ENCODE measurements at places on chromosomes 2 and 18. TPM values are rescaled to one million over a fixed set of nuclear protein-coding genes. Genes with fewer than 3 reads are reported as not detected.

ZSCAN30 gene
- 17.0 TPM for total RNA-seq

ZSWIM2 gene
- not detected for total RNA-seq

NDUFV2 gene
- 199 TPM for total RNA-seq

VAMP5 gene
- total RNA-seq, result 10.0 TPM

MC5R gene
- not detected for total RNA-seq

CROCC2 gene
- not detected for total RNA-seq

CYS1 gene
- 4.8 TPM for total RNA-seq

CCDC74B gene
- 2.1 TPM for total RNA-seq

TMEM150A gene
- total RNA-seq, result 12.1 TPM

HNMT gene
- total RNA-seq, result 56.5 TPM

ADD2 gene
- total RNA-seq, result 0.14 TPM

GAL3ST2 gene
- 0.27 TPM for total RNA-seq

LRATD1 gene
- 14.2 TPM for total RNA-seq

ZEB2 gene
- 0.32 TPM for total RNA-seq
